ENCODE measurements at places on chromosomes 5 and 9. TPM values are rescaled to one million over a fixed set of nuclear protein-coding genes. Genes with fewer than 3 reads are reported as not detected.

GRCh38 chr5:1507014-1507375 lies 16.8 kb downstream of the LPCAT1 start:
- no peaks in the 10 kb centered on the region for H3K27me3 ChIP-seq
- H3K27ac ChIP-seq: no peak overlapping the region
- peaks cover 7% of the 10 kb centered on the region for H3K36me3 ChIP-seq
- peaks cover 16% of the 10 kb centered on the region for H3K4me1 ChIP-seq
- H3K4me3 ChIP-seq: no peak overlapping the region
- no peak for DNase-seq

GRCh38 chr5:113064806-113065205 lies 88.2 kb downstream of the DCP2 start:
- H3K36me3 ChIP-seq: peaks cover 3% of the 10 kb centered on the region
- H3K27ac ChIP-seq: no peak overlapping the region
- H3K27me3 ChIP-seq: no peaks in the 10 kb centered on the region

The NTNG2 gene
- 1.2 TPM for total RNA-seq

GRCh38 chr5:932628-933250 lies 40.1 kb downstream of the TRIP13 start:
- no peaks in the 10 kb centered on the region for H3K36me3 ChIP-seq
- H3K4me3 ChIP-seq: no peak overlapping the region
- no peaks in the 10 kb centered on the region for H3K4me1 ChIP-seq
- DNase-seq: no peak

The PCDHB6 gene
- 3.2 TPM for total RNA-seq
